Stimulated activated CD4-positive, alpha-beta T cell treated with anti-CD3 and anti-CD28 coated beads, Interleukin-1b, Interleukin-23, amount 100 ng/mL, for 1 hour (primary cell): ENCODE measurements at places on chromosomes 16 and 17.

DNA sequence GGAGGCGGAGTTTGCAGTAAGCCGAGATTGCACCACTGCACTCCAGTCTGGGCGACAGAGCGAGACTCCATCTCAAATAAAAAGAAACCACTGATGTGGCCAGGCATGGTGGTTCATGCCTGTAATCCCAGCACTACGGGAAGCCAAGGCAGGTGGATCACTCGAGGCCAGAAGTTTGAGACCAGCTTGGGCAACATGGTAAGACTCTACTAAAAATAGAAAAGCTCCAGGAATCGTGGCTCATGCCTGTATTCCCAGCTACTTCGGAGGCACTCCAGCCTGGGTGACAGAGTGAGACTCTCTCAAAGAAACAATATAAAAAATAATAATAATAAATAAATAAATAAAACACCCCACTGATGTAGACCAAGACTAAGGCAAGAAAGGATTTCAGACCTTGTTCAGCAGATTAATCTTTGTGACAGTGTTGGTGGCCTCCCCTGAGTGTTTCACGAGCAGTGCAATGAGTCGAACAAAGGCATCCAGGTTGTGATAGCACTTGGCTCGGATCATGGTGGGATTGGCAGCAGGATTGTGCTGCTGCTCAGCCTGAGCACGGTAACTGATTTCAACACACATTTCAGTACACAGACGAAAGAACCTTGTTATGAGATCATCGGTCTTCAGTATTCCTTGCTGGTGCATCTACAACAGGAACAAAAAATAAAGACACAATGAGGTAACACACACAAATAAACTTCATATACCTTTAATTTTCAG lies 18.6 kb downstream of the SETD6 start:
- DNase-seq: no peak

GRCh38 chr17:47806026-47806912 lies 15.3 kb downstream of the OSBPL7 start:
- no peak for DNase-seq

DNA sequence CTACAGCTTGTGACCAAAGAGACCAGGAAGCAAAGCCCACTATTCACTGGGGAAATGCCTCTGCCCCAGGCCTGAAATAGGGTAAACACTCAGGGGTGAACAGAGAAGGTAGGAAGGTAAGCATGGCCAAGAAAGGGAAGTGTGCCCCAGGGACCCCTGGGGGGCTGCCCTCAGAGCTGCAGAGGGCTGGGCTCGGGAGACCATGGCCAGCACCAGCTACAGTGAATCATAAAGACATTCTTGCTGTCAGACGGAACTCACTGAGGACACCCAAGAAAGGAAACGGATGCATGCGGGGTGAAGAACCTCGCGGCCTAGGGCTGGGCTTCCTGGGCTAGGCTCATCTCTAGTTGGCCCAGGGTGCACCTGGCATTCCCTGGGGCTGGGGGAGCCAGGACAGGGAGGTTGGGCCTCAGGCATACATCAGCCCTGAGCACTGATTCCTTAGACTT lies 9.6 kb downstream of the HIC1 start:
- no peak for DNase-seq

DNA sequence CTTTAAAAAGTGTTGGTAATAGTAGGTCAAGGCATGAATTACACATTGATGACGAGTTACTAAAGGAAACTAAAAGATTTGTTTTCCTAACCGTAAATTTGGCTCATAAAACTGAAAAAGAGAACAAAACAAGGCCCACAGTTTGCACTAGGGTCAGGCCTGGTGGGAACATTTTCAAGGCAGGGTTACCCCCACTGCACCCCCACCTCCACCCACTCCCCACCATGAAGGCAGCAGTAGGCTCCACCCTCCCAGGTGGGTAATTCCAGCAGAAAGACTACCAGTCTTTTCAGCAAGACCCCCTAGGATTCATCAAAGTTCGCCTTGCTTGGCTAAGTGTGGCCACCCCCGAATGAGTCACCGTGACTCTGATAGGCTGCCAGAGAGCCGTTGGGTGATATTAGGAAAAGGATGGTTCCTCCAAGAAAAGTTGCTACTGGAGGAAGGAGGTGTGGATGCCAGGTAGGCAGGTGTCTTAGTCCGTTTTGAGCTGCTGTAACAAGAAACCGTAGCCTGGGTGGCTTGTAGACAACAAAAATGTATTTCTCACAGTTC lies 8.6 kb downstream of the DNAAF1 start:
- no peak for DNase-seq
